Activated T-cell treated with anti-CD3 and anti-CD28 coated beads, Interleukin-2, amount 50 U/mL, for 72 hours (primary cell): ENCODE measurements at places on chromosomes 4 and X.

DNA sequence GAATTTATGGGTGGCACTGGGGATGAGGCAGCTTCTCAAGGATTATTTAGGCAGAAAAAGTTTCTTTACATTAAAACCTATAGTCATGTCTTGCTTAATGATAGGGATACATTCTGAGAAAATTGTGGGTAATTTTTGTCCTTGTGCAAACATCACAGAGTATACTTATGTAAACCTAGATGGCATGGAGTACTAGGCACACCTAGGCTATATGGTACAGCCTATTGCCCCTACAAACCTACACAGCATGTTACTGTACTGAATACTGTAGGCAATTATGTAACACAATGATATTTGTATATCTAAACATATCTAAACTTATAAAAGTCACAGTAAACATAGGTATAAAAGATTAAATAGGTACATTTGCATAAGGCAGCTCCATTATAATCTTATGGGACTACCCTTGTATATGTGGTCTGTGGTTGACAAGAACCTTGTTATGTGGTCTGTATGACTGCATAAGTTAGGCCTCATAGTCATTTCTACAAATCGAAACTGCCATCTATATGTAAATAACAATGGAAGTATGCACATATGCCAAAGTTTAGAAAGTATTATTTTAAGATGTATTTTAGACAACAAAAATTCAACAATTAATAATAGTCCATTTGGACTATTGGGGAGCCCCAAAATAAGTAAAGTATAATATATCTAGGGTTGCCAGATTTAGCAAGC is 87.3 kb downstream of the CFAP299 start:
- DNase-seq = peak; percentile 4
- peaks cover 21% of the 10 kb centered on the region for H3K4me1 ChIP-seq
- no peak overlapping the region for H3K27ac ChIP-seq
- H3K27me3 ChIP-seq = no peaks in the 10 kb centered on the region
- H3K4me3 ChIP-seq = no peak overlapping the region

GRCh38 chr4:57672846-57673433 is 562.8 kb upstream of the IGFBP7 start:
- no peaks in the 10 kb centered on the region for H3K27me3 ChIP-seq
- H3K4me1 ChIP-seq = no peaks in the 10 kb centered on the region
- H3K36me3 ChIP-seq = no peaks in the 10 kb centered on the region
- no peak overlapping the region for H3K27ac ChIP-seq
- H3K4me3 ChIP-seq = no peak overlapping the region
- DNase-seq = no peak

- DNase-seq = no peak
- H3K4me3 ChIP-seq = no peak overlapping the region
- peaks cover 30% of the 10 kb centered on the region for H3K4me1 ChIP-seq
- H3K27ac ChIP-seq = no peak overlapping the region
These were observed 10.5 kb upstream of the RTL5 start for GRCh38 chrX:72142094-72142793.

DNA sequence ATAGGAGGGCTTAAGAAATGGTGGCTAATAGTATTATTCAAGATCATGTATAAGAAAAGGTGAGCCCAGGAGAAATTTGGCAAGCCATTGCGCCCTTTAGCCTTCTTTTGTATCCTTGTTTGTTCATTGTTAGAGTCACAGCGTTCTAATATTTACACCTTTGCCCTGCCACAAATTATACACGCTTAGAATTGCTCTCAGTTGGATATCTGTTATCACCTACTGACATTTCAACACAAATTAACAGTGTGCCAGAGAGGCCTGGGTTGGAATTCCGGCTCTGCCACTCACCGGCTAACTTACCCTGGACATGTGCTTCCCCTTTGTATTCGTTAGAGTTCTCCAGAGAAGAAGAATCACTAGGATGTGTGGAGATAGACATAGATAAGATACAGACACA is 148.7 kb upstream of the KIT start:
- no peak overlapping the region for H3K27ac ChIP-seq
- no peaks in the 10 kb centered on the region for H3K36me3 ChIP-seq
- no peak for DNase-seq
- H3K4me1 ChIP-seq = no peaks in the 10 kb centered on the region
- no peak overlapping the region for H3K4me3 ChIP-seq
- H3K27me3 ChIP-seq = peaks cover 7% of the 10 kb centered on the region

GRCh38 chrX:107451731-107452130 is 2.3 kb downstream of the FRMPD3 start:
- no peak for DNase-seq
- H3K27me3 ChIP-seq = peaks cover 36% of the 10 kb centered on the region

GRCh38 chr4:176653401-176654220 is 139.1 kb downstream of the VEGFC start:
- H3K36me3 ChIP-seq = no peaks in the 10 kb centered on the region
- H3K4me3 ChIP-seq = no peak overlapping the region
- no peak overlapping the region for H3K27ac ChIP-seq
- DNase-seq = no peak

DNA sequence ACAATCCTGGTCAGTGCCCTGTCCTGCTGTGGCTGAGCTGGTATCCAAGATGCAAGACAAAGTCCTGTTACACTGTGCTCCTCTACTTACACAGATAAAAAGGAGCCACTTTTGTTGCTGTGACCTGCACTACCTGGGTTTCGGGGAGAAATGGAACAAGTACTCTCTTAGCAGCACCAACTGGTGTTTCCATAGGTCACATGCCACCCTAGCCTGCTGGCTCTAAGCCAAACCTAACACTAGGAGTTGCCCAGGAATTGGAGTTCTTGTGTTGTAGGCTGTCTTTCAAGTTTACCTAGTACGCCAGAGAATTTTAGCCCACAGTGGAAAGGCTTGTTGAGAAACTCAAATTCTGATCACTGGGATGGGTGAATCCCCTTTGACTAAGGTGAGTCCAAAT is 727.4 kb downstream of the FAM133A start:
- no peaks in the 10 kb centered on the region for H3K36me3 ChIP-seq
- no peak overlapping the region for H3K4me3 ChIP-seq
- peaks cover 11% of the 10 kb centered on the region for H3K27me3 ChIP-seq
- no peaks in the 10 kb centered on the region for H3K4me1 ChIP-seq

GRCh38 chrX:75968293-75968692 is 183.2 kb upstream of the MAGEE2 start:
- H3K4me1 ChIP-seq = no peaks in the 10 kb centered on the region
- H3K27ac ChIP-seq = no peak overlapping the region
- H3K36me3 ChIP-seq = no peaks in the 10 kb centered on the region

DNA sequence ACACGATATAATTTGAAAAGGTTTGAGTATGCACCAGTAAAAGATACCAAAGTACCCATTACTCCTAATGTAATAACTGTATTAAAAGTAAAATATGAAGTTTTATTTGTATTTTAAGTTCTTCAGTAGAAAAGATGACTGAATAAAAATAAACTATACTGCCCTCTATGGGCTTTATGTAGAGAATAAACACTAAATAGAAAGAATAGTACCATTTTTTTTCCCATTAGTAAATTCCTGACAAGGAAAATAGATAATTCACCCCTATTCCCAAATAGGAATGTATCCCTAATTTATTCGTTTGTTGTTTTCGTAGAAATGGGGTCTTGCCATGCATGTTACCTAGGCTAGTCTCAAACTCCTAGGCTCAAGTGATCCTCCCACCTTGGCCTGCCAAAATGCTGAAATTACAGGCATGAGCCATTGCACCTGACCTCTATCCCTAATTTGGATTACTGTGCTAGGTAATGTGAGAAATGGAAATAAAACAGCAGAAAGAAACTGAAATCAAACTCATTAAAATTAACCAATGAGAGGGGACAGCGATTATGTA is 73.6 kb upstream of the COX18 start:
- no peak for DNase-seq
- H3K27ac ChIP-seq = no peak overlapping the region
- no peaks in the 10 kb centered on the region for H3K27me3 ChIP-seq
- H3K4me1 ChIP-seq = peaks cover 5% of the 10 kb centered on the region
- H3K4me3 ChIP-seq = no peak overlapping the region

- H3K36me3 ChIP-seq = no peaks in the 10 kb centered on the region
- no peak overlapping the region for H3K27ac ChIP-seq
- peaks cover 6% of the 10 kb centered on the region for H3K4me1 ChIP-seq
- H3K27me3 ChIP-seq = no peaks in the 10 kb centered on the region
- no peak overlapping the region for H3K4me3 ChIP-seq
- DNase-seq = no peak
These were observed 34.2 kb downstream of the LDB2 start for GRCh38 chr4:16864199-16864598.

DNA sequence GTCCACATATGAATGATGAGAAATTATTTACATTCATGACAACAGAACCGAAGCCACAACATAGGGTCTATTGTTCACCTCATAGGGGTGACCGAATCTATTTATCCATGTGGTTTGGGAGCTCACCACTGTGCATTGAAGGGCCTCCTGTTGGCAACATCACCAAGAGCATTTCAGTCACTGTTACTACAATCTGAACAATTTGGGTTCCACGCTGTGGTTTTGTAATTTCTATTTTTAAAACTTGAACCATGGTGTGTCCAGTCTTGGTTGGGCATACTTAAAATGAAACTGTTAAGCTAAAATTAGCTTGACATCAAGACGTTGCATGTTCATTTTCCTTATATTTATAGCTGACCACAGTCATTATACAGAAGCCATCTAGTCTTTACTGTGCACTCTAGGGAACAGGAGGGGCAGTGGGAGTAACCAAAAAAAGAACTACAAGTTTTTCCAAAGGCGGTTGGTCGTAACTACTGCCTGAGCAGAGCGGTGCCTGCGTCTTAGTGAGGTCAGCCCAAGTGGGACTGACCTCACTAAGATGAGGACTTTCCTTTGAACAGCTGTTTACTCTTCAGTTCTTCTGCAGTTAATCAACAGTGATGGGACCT is 192.1 kb downstream of the SPRY1 start:
- no peak overlapping the region for H3K27ac ChIP-seq
- no peaks in the 10 kb centered on the region for H3K27me3 ChIP-seq
- H3K36me3 ChIP-seq = no peaks in the 10 kb centered on the region
- H3K4me3 ChIP-seq = no peak overlapping the region
- H3K4me1 ChIP-seq = no peaks in the 10 kb centered on the region

DNA sequence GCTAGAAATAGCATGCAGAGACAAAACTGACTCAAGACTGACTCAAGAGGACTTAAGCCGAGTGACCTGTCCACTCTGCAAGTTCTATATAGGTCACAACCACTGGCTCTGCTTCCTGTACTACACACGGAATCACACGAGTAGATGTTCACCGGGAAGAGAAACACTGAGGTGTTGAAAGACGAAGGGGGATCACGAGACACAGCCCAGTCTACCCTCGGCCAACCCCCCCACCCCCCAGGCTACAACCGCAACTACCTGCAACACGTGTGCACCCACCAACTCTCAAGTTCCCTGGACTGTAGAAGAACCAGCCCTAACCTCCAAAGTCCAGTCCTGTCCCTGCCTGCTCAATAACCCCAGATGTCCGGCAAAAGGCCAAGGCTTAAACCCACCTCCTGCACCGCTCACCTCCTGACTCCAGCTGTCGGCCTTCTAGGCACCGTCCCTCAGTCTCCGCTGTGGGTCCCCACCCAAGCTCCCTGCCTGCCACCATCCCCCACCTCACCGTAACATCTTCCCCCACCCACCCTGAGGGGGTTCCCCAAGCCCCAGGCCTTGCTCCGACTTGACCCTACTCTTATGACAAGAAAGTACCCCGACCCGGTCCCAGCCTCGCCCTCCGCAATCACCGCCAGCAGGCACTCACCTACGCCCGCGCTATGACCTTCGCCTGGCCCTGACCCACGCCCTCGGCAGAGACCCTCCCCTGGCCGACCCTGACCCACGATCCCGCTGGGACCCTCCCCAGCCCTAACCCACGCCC is 739 bp downstream of the GAK start:
- H3K27me3 ChIP-seq = no peaks in the 10 kb centered on the region
- H3K27ac ChIP-seq = peak overlapping the region; percentile 94

- H3K4me1 ChIP-seq = no peaks in the 10 kb centered on the region
- no peak for DNase-seq
- H3K36me3 ChIP-seq = no peaks in the 10 kb centered on the region
- H3K27me3 ChIP-seq = no peaks in the 10 kb centered on the region
- H3K4me3 ChIP-seq = no peak overlapping the region
These were observed 252.6 kb downstream of the TMEM47 start for GRCh38 chrX:34404386-34405070.

- H3K27me3 ChIP-seq = peaks cover 12% of the 10 kb centered on the region
- no peaks in the 10 kb centered on the region for H3K4me1 ChIP-seq
- H3K36me3 ChIP-seq = no peaks in the 10 kb centered on the region
- no peak overlapping the region for H3K27ac ChIP-seq
- no peak overlapping the region for H3K4me3 ChIP-seq
These were observed 6.8 kb upstream of the HTRA3 start for GRCh38 chr4:8262637-8263322.

- peaks cover 28% of the 10 kb centered on the region for H3K4me1 ChIP-seq
- no peaks in the 10 kb centered on the region for H3K36me3 ChIP-seq
These were observed 69.8 kb downstream of the GAB1 start for GRCh38 chr4:143406523-143406922.

GRCh38 chrX:98646351-98646750 is 1762.6 kb downstream of the RPA4 start:
- H3K27me3 ChIP-seq = no peaks in the 10 kb centered on the region
- H3K27ac ChIP-seq = no peak overlapping the region
- H3K4me1 ChIP-seq = no peaks in the 10 kb centered on the region
- no peak overlapping the region for H3K4me3 ChIP-seq
- H3K36me3 ChIP-seq = no peaks in the 10 kb centered on the region

GRCh38 chr4:106987311-106987710 is 48.8 kb downstream of the DKK2 start:
- H3K36me3 ChIP-seq = no peaks in the 10 kb centered on the region
- H3K27ac ChIP-seq = no peak overlapping the region
- no peak overlapping the region for H3K4me3 ChIP-seq

GRCh38 chr4:20433097-20433705 is 181.5 kb downstream of the SLIT2 start:
- H3K4me3 ChIP-seq = no peak overlapping the region
- peaks cover 8% of the 10 kb centered on the region for H3K27me3 ChIP-seq
- no peak for DNase-seq
- no peaks in the 10 kb centered on the region for H3K36me3 ChIP-seq

DNA sequence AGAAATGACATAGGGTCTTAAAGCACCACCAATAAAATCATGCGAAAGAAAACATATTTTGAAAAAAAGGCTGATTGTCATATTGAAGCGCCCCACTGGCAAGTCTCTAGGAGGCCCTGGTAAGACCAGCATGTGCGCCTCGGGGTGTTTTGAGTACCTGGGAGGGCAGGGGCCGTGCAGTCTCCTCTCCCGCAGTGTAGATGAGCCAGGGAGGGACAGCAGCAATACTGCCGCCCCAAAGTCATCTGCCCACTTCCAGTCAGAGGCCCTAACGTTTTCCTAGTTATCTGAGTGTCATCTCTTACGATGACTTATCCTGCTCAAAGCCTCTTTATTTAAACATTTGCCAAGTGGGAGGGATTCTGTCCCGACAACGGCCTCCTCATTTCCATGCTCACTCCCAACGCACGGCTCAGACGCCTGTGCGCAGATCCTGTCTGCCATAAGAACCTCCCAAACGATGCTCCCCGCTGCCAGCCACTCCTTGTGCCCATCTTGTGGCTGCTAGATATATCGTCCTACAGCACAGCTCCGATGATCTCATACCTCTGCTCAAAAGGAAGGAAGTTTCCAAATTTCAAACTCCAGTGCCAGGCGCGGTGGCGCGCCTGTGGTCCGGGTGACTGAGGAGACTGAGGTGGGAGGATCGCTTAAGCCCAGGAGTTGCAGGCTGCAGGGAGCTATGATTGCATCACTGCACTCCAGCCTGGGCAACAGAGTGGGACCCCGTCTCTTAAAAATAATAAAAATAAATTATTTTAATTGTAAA is 17.2 kb upstream of the SCRG1 start:
- no peaks in the 10 kb centered on the region for H3K4me1 ChIP-seq
- H3K27ac ChIP-seq = no peak overlapping the region
- no peak overlapping the region for H3K4me3 ChIP-seq
- no peaks in the 10 kb centered on the region for H3K27me3 ChIP-seq
- no peaks in the 10 kb centered on the region for H3K36me3 ChIP-seq
- no peak for DNase-seq

- H3K36me3 ChIP-seq = no peaks in the 10 kb centered on the region
- peaks cover 27% of the 10 kb centered on the region for H3K4me1 ChIP-seq
- H3K4me3 ChIP-seq = no peak overlapping the region
- no peak overlapping the region for H3K27ac ChIP-seq
These were observed 99.5 kb downstream of the EFHC2 start for GRCh38 chrX:44244008-44244407.
